ENCODE measurements at places on chromosomes 6 and 20.

- no peak for DNase-seq
Observed at GRCh38 chr6:158978757-158979156, 21.2 kb downstream of the RSPH3 start.

DNA sequence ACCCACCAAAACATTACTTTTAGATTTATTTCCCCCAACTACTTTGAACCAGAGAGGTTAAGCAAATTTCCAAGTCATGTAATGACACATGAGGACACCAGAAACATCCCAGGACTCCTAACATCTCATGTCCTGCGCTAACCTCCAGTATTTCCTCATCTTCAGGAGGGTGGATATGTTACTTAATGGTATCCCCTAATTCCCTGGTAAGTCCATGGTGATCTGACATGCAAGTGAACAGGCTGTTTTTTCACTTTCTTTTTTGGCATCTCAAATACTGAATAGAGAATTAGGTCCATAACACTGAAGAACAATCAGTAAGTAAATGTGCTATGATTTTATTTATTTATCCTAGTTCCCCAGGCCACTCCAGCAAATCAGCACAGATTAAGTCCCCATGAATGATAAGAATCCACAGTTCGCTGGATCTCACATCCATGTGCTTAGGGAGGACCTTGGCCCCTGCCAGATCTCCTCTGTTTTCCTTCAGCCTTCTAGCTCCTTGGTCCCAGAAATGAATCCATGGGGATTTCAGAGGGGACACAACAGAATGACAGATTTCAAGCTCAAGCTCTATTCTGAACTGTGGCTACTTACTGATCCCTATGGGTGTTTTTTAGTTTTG is 334.6 kb downstream of the CDC5L start:
- no peak for DNase-seq

GRCh38 chr6:13528777-13529343 is 41.5 kb upstream of the GFOD1 start:
- no peak for DNase-seq

- DNase-seq: no peak
Observed at GRCh38 chr20:20920433-20920832, 185.7 kb downstream of the LINC00237 start.

- no peak for DNase-seq
Observed at GRCh38 chr6:137698636-137699030, 168.4 kb upstream of the TNFAIP3 start.

DNA sequence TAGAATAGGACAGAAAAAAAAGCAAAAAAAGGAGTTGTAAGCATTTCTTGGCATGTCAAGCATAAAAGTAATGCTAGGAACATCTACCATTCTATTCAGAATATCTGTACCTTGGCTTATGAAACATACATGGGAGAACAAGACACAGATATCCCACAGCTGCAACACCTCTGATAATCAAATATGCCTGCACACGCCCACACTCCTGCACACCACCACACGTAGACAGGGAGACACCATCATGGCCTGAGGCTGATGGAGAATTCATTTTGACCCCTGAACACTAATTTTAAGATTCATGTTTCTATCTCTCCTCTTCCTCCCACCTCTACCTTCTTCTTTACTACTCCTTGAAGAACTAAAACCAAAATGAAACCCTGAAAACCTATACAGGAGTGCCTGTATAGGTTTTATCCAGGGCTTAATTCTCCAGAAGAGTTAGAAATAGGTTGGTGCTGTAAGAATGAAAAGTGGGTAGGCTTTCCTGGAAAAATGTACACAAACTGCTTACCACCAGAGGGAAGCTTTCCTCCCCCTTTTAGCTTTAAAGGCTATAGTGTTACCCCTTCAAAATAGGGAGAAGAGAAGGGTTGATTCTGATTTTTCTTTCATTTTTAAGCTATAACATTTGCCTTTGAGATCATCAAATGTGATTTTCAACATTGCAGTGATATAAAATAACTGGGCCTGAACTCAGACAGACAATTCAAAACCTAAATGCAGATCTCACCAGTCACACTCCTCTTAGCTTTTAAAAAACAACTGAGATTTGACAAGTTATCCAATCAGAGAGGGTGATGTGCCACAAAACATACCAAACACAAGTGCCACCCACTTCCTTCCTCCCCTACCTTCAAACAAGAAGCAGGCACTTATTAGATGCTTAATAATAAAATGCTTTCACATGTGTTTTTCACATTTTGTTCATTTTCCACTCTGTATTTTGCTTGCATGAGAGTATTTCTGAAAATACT is 57.9 kb downstream of the ELOVL5 start:
- no peak for DNase-seq

DNA sequence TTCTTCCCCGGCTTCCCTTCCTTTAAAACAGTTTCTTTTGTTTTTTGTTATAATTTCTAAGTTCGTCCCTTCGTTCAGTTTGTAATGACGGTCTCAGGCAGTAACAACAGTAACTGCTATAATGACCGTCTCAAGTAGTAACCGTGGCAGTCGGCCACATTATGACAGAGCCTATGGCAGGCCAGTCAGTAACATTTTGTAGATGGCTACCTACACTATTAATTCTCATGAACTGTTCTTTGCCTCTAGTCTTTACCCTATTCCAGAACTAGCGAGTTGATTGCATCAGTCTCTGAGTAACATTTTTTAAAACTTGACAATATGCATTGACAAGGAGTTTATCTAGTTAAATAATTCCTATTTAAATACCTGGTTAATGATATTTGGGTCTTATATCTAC is 43.0 kb upstream of the ADGRG6 start:
- DNase-seq: no peak

All from activated CD8-positive, alpha-beta memory T cell treated with anti-CD3 and anti-CD28 coated beads for 4 hours (primary cell).